ENCODE measurements at places on chromosomes 5 and 9.
A peak's percentile ranks its signal among the peaks of the same experiment; 100 is the strongest.

GRCh38 chr9:90921969-90922368, 120.3 kb downstream of the SYK start:
- no peak for DNase-seq

- DNase-seq, result no peak
Measured at GRCh38 chr9:129910628-129911567, 75.6 kb downstream of the USP20 start.

GRCh38 chr5:78974011-78974410, 11.1 kb downstream of the ARSB start:
- DNase-seq, result no peak

DNA sequence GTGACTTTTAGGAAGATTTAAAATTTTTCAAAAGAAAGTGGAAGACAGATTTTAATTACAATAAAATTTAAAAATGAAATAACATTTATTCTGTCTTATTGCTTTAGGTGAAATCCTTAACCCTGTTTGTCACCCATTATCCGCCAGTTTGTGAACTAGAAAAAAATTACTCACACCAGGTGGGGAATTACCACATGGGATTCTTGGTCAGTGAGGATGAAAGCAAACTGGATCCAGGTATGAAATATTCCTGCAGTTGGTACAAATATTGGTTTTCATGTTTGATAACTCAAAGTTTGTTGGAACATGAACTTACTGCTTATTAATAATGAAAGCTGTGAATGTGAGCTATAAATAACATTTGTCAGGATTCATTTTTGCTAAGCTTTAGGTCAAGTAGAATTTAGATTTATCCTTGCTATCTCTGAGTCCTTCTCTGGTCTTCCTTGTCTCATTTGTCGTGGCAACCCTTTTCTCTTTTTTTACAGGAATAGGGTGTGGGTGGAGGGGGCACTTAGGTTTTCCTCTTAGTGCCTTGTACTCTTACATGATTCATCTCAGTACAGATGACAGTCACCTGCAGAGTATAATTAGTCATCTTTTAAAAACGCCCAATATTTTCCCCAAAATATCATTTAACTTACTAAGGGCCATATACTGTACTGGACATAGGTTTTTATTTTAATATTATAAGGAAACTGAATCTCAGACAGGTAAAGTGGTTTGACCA, 95.3 kb upstream of the RASGRF2 start:
- DNase-seq, result no peak

GRCh38 chr9:83655433-83655832, 32.5 kb downstream of the IDNK start:
- DNase-seq, result no peak

DNA sequence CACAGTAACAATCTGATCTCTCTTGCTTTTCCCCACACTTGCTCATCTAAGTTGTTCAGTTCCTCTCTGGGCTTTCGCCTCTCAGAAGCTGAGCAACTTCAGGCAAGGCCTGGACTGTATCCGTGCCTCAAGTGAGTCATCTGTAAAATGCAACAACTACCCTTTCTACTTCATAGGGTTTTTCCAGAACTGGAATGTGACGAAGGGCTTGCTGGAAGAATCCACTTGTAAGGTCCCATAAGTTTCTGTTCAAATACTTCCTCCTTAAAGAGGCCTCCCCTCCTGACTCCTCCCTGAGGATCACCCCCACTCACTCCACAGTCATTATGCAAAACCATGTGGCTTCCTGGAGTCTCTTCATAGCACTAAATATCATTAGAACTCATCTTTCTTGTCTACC, 17.5 kb upstream of the INSYN2B start:
- no peak for DNase-seq

- DNase-seq, result no peak
Measured at GRCh38 chr9:127912882-127913281, 4.0 kb downstream of the ST6GALNAC4 start.

DNA sequence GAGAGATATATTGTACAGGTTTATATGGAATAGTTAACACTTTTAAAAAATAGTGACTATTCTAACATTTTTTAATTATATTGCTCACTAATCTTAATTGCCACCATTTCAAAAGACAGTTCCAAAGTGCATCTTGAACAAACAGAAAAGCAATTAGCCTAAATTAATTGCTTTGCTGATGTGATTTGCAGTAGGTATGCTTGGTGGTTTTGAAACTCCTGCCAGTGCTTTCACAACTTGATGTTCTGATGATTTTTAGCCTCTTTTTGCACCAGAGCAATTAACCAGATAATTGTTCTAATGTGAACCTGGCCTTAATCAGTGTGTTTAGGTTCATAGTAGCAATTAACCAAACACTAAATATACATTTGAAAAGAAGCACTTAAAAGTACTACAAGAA, 207.6 kb downstream of the FBXL17 start:
- DNase-seq, result no peak

GRCh38 chr5:92927291-92927778, 653.7 kb downstream of the NR2F1-AS1 start:
- no peak for DNase-seq

DNA sequence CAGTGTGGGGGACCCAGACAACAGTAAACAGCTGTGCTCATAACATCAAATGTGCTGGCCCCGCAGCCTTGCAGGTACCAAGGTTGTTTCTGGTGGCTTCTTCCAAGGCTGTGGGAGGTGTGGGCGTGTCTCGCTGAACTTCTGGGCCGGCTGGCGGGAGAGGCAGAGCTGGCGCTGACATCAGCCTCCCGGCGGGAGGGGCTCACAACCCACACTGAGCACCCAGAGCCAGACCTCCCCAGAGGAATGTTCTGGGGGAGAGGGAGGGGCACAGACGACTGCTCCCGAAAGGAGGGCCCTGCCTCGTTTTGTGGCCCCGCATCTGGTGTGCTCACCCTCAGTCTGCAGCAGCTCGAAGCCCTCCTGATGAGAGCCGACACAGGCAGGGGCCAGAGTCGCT, 6.9 kb upstream of the SLC12A7 start:
- peak; percentile 79 for DNase-seq

- peak; percentile 45 for DNase-seq
Measured at GRCh38 chr5:170306381-170306831, 8.8 kb upstream of the LCP2 start.

- no peak for DNase-seq
Measured at GRCh38 chr5:35832762-35833161, 23.9 kb upstream of the IL7R start.

- no peak for DNase-seq
Measured at GRCh38 chr5:99949361-99949760, 585.8 kb upstream of the FAM174A start.

DNA sequence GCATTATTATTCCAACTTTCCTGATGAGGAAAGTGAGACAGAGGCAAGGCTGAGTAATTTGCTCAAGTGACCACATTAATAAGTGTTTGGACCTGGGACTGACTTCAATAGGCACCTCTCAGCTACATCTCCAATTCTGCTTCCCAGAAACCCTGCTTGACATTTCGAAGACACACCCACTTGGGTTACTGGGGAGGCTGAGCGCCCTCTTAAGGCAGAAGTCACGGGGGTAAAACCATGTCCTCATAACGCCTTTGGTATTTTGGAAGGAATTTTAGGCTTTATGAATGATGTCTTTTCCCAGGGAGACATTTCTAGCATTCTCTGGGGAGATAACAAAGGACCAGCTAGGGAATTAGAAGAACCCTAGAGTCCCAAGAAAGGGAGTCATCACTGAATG, 53.3 kb downstream of the TRPC7 start:
- DNase-seq, result no peak

DNA sequence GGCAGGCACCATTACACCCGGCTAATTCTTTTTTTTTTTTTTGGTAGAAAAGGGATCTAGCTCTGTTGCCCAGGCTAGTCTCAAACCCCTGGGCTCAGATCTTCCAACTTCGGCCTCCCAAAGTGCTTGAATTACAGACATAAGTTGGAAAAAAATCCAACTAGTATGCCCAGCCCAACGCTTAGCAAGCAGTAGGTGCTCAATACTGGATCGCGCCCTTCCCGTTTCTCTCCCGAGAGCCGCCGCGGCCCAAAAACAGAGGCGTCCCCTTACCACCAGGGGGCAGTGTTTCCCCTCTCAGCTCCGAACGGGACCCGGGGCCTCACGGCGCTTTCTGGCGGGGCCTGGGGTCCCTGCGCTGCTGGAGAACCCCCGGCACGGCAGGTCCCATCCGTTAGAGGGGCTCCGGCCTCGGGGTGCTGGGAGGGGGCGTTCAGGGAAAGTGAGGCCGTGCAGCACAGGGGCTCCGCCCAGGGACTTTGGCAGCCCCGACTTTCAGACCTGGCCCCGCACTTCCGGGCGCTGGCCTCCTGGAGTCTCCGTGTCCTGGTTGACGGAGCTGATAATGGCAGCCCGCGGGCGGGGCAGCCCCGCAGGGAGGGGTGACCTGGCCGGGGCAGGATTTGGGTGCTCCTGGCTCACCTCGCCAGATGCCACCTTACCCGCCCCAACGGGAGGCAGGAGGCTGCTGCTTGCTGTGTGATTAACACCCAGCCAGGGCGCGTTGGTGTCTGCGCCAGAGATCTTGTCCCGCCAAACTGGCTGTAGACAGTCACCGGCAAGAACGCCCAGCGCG, 15.2 kb downstream of the PTGES start:
- peak; percentile 95 for DNase-seq
